Keratinocyte (primary cell): ENCODE measurements at places on chromosomes 12 and 14.
A peak's percentile ranks its signal among the peaks of the same experiment; 100 is the strongest.

DNA sequence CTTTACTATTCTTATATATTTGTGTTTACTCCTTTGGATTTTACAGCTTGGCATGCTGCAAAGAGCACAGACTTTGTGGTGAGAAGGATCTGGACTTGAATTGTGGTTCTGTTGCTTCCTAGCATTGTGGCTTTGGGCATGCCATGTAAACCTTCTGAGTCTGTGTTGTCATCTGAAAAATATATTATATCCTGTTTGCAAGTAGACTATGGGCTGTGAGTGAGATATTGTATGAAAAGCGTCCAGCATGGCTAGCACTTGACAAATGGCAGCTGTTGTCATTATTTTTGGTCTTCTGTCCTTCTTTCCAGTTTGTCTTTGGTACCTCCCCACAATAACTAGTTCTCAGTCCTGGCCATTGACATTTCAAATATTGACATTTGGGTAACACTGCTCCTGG is 61.8 kb upstream of the DACT1 start:
- DNase-seq: no peak

GRCh38 chr12:132284071-132284826 is 45.1 kb downstream of the GALNT9 start:
- no peak for DNase-seq

GRCh38 chr14:58280954-58281787 is 17.2 kb upstream of the ARID4A start:
- peak; percentile 30 for DNase-seq

- no peak for DNase-seq
These were observed 185.9 kb downstream of the PPFIA2 start for GRCh38 chr12:81573228-81573627.

DNA sequence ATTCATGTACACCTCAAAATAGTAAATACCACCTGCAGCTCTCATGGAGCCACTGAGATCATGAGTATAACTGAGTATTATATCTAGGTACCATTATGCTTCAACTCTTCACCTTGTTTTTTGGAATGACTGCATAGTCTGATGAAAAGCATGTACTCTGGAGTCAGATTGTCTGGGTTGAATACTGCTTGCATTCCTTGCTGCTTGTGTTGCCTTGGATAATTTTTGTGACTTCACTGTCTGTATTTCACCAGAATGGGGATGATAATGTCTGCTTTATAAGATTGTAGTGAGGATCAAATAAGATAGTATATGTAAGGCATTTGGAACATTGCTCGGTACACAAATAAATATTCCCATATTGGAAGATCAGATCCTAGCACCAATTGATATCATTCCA is 54.2 kb downstream of the SUSD6 start:
- no peak for DNase-seq
